NCI-H1105 (cell line): ENCODE measurements at places on chromosomes 5 and 9.

DNA sequence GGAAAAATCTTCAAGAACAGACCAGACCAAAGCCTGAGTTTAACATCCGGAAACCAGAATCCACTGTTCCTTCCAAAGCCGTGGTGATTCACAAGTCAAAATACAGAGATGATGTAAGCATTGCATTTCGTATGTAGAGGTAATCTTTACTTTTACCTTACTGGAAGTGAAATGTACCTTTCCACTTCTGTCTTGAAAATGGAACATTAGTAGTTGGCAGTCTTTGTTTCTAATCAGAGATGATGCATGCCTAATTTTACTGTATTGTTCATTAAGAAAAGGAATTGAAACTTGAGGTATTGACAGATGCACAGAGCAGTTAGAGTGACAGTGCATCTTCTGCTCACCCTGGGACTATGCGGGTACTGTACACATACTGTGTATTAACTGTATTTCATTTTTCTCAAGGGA, 34.6 kb downstream of the HABP4 start:
- DNase-seq = no peak

DNA sequence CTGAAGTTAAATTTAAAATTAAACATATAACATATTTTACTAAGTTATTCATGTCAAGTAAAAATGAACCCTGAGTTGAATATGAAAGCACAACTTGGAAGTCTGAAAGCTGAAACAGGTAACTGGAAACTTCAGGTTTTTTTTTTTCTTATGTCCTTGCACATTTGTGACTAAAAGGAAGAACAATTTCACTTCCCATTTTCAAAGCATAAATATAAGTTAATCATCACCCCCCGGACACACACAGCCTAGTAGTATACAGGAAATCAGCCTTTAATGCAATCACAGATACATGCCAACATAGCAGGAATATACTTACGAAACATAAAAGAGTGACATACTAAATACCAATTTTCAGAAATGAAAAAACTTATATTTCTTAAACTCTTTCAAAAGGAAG, 225.9 kb downstream of the RFX3 start:
- DNase-seq = no peak

- DNase-seq = no peak
Observed at GRCh38 chr5:14254686-14255085, 111.5 kb downstream of the TRIO start.

GRCh38 chr9:123268465-123269259, at the start of gene STRBP:
Gene STRBP (minus strand): TSS chr9:123268586. CDS start chr9:123184134, 84,452 bp downstream.
- DNase-seq = peak; percentile 90

DNA sequence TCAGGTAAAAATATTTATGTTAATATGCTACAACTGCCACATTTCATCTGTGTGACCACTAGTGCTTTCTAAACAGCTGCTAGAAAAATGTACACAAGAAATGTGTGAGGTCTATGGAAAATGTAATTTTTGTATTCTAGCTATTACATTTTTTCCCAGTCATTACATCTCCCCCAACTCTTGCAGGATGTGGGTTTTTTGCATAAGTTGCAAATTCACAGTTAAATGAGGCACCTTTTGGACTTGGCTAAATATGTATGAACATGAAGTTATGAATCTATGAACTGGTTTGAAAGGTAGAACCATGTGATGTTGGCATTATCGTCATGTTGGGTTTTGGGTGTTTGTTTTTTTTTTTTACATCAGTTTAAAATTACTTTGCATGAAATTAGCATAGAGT, 590.4 kb upstream of the WWC1 start:
- no peak for DNase-seq

DNA sequence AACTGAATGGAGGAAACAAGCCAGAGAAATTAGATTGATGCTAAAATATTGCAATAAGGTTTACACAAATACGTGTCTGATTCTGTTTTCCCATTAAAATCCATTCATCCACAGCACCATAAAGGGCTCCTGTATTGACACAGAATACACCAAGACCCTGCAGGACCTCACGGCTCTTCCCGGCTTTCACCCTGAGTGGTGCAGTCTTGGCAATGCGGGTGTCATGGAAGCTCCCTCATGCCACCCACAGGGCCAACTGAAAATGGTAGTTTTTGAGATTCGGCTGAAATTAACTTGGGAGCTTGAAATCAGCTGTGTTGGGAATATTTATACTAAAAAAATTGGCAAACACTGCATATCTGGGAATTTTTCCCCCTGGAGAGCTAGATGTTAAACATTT, 17.3 kb upstream of the EXOC3 start:
- peak; percentile 35 for DNase-seq
